Colonic mucosa (tissue), 4 donors: ENCODE measurements at places on chromosomes 2 and 18.

DNA sequence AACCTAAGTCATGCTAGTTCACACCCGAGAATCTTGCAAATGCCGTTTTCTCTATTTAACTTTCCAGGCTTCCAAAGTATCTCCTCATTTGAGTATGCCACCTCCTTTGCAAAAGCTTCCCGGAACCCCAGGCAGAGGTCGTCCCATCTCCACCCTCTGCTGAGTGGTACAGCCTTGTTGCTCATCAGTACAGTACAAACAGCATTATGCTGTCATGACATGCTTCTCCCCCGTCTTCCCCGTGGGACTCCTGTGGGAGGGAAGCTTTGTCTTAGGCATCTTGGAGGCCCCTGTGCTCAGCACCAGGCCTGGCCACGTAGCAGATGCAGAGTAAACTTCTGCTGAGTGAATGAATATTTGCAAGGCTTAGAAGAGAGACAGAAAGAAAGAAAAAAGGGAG lies 102.7 kb downstream of the CDCA7 start:
- H3K27ac ChIP-seq = no peak overlapping the region
- no peaks in the 10 kb centered on the region for H3K27me3 ChIP-seq
- no peaks in the 10 kb centered on the region for H3K4me1 ChIP-seq
- no peaks in the 10 kb centered on the region for H3K36me3 ChIP-seq

DNA sequence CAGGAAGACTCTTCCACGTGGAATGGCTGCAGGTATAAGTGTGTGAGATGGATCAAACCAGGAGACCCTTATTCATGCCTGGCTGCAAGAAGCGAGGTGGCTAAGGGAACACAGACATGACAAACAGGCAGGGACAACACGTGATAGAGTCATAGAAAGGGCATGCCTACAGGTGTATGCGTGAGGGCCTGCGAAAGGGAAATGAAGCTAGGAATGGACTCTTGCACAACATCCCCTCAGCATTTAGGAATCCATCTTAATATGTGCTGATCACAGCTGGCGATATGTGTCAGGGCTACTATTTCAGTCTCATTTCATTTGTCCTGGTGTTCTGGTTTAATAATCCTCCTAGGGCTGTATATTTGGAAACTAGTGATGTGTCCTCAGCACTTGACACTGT lies 291.2 kb downstream of the MYT1L start:
- no peak overlapping the region for H3K4me3 ChIP-seq
- H3K36me3 ChIP-seq = no peaks in the 10 kb centered on the region
- H3K27ac ChIP-seq = no peak overlapping the region
- DNase-seq = no peak
- no peaks in the 10 kb centered on the region for H3K4me1 ChIP-seq
- no peaks in the 10 kb centered on the region for H3K27me3 ChIP-seq

GRCh38 chr2:225100269-225100668 lies 58.0 kb upstream of the DOCK10 start:
- H3K4me3 ChIP-seq = no peak overlapping the region
- H3K4me1 ChIP-seq = no peaks in the 10 kb centered on the region
- no peak for DNase-seq
- no peaks in the 10 kb centered on the region for H3K36me3 ChIP-seq

GRCh38 chr2:40725950-40726349 lies 274.1 kb upstream of the SLC8A1 start:
- H3K27me3 ChIP-seq = no peaks in the 10 kb centered on the region
- no peaks in the 10 kb centered on the region for H3K4me1 ChIP-seq
- no peak for DNase-seq
- H3K4me3 ChIP-seq = no peak overlapping the region
- H3K27ac ChIP-seq = no peak overlapping the region

DNA sequence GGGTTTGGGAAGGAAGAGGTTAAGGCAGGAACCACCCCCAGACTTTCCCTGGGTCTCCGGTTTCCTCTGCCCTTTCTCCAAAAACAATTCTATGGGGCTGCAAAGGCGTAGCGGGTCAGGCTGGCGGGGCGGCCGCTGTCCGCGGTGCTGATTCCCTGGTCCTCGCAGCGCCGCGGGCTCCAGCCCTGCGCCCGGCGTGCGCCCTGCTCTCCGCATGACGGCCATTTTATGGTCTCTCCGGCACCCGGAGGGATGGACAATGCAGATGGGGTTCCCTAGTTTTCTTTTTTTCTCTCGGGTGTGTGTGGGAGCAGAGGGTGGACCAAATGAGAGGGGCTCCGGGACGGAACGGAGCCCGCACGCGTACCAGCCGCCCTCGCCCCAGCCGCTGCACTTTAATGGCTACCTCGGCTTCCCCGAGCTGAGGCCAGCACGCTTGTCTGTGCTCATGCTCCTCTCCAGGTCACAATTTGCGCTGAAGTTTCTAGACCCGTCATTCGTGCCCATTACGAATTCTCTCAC lies 1.6 kb downstream of the ST8SIA3 start:
- peaks cover 13% of the 10 kb centered on the region for H3K27me3 ChIP-seq
- H3K36me3 ChIP-seq = no peaks in the 10 kb centered on the region
- DNase-seq = peak; percentile 23
- H3K4me1 ChIP-seq = no peaks in the 10 kb centered on the region
- H3K27ac ChIP-seq = no peak overlapping the region

- H3K4me1 ChIP-seq = no peaks in the 10 kb centered on the region
- no peak overlapping the region for H3K4me3 ChIP-seq
- no peak overlapping the region for H3K27ac ChIP-seq
- H3K36me3 ChIP-seq = no peaks in the 10 kb centered on the region
- no peaks in the 10 kb centered on the region for H3K27me3 ChIP-seq
Observed at GRCh38 chr2:120964819-120965218, 229.2 kb downstream of the GLI2 start.

DNA sequence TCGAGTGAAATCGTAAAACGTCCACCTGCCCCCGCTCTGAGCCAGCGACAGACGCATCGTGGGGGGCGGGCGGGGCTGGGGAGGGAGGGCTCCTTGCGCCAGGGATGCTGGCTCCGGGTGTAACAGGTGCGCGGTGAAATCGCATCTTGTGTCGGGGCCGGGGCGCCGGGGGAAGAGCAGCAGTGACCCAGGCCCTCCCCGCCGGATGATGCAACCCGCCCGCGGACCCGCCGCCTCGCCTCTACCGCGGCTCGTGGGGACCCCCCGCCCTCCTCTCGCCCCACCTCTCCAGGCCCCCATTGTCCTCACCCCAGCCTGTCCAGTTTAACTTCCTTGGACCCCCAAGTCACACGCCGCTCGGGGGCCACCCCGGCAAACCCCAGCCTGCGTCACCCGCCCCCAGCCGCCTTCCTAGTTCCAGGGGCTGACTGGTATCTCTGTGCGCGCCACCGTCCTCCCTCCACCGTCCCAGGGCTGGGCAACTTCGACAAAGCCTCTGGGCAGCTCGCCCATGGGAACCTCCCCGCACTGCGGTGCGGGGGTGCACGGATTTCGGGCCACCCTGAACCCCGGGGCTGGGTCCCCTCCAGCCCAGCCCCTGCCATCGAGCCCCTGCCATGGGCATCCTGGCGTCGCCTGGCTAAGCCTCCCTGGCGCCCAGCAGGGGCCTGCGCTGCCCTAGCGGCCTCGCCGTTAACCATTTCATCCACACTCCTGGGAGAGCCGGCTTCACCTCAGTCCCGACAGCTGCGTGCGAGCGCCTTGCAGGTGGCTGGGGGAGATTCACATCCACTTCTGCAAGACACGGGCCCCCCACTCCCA lies 799 bp upstream of the KIF1A start:
- peaks cover 54% of the 10 kb centered on the region for H3K27me3 ChIP-seq
- H3K36me3 ChIP-seq = no peaks in the 10 kb centered on the region
- H3K27ac ChIP-seq = no peak overlapping the region
- no peak for DNase-seq
- H3K4me3 ChIP-seq = no peak overlapping the region
- H3K4me1 ChIP-seq = no peaks in the 10 kb centered on the region

GRCh38 chr2:133421516-133422324 lies 146.5 kb downstream of the NCKAP5 start:
- no peak overlapping the region for H3K4me3 ChIP-seq
- peak overlapping the region; percentile 39 for H3K27ac ChIP-seq
- DNase-seq = peak; percentile 66
- H3K36me3 ChIP-seq = no peaks in the 10 kb centered on the region
- H3K4me1 ChIP-seq = no peaks in the 10 kb centered on the region

- no peaks in the 10 kb centered on the region for H3K27me3 ChIP-seq
- H3K4me3 ChIP-seq = no peak overlapping the region
- no peak overlapping the region for H3K27ac ChIP-seq
- DNase-seq = no peak
- H3K4me1 ChIP-seq = no peaks in the 10 kb centered on the region
Observed at GRCh38 chr2:2102866-2103653, 228.0 kb downstream of the MYT1L start.

GRCh38 chr2:73212448-73213176 lies 1.4 kb upstream of the SMYD5 start:
- no peaks in the 10 kb centered on the region for H3K27me3 ChIP-seq

GRCh38 chr2:74571058-74571457 lies 16.5 kb downstream of the DOK1 start:
- no peaks in the 10 kb centered on the region for H3K27me3 ChIP-seq
- DNase-seq = no peak
- no peaks in the 10 kb centered on the region for H3K36me3 ChIP-seq
- H3K4me3 ChIP-seq = no peak overlapping the region
- no peaks in the 10 kb centered on the region for H3K4me1 ChIP-seq
- H3K27ac ChIP-seq = no peak overlapping the region

DNA sequence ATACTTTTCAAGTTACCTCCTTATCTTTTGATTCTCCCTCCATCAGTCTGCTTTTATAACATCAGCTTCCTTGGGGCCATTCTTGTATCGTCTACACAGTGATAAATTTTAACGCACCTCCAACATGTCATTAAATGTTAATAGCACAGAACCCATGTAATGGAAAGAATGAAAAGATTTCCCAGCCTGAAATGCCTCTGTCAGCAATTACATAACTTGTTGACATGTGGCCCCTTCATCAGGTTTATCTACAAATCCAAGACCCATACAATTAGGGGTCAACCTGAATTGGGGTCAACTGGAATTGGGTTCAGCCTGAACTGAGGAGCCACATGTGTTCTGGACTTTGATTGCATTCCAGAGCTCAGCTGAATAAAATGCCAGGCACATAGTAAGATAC lies 148.2 kb upstream of the KLF7 start:
- no peaks in the 10 kb centered on the region for H3K27me3 ChIP-seq
- no peaks in the 10 kb centered on the region for H3K4me1 ChIP-seq
- no peaks in the 10 kb centered on the region for H3K36me3 ChIP-seq
- H3K27ac ChIP-seq = no peak overlapping the region

DNA sequence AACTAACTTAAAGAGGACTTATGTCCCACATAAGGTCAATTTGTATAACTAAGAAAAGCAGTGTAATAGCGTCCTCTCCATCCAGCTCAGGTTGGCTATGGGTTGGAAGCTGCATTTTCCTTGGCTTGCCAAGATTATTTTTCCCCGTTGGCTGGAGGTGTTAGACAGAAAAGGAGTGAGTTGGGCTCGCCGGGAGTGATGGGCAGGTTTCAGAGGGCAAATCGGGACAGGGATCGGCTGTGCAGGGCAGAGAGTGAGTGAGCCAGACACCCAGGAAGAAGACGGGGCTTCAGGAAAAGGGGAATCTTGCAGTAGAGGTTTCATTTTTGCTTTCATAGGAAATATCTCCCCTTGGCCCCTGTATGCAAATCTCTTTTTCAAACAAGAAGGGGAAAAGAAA lies 41.5 kb upstream of the MAP3K20 start:
- DNase-seq = no peak
- no peaks in the 10 kb centered on the region for H3K4me1 ChIP-seq
- H3K27ac ChIP-seq = no peak overlapping the region
- H3K36me3 ChIP-seq = no peaks in the 10 kb centered on the region
- H3K4me3 ChIP-seq = no peak overlapping the region

DNA sequence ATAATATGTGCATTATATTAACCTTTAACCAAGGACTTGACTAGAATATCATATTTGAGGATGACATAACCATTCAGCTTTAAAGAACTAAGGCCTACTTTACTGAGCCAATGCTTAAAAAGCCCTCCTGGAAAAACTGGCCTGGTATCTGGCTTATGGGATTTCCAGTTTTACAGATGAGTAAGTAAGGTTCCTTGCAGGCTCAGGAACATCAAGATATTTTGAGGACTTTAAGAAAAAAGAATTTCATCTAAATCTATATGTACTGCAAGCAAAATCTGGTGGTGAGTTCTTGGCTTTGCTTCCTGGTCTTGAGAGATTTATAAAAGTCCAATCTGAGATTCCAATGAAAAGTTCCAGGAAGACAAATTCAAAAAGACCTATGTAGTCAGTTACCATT lies 417.0 kb upstream of the NRXN1 start:
- no peaks in the 10 kb centered on the region for H3K27me3 ChIP-seq
- H3K36me3 ChIP-seq = no peaks in the 10 kb centered on the region
- H3K4me3 ChIP-seq = no peak overlapping the region
- H3K4me1 ChIP-seq = no peaks in the 10 kb centered on the region
- no peak for DNase-seq
- no peak overlapping the region for H3K27ac ChIP-seq

DNA sequence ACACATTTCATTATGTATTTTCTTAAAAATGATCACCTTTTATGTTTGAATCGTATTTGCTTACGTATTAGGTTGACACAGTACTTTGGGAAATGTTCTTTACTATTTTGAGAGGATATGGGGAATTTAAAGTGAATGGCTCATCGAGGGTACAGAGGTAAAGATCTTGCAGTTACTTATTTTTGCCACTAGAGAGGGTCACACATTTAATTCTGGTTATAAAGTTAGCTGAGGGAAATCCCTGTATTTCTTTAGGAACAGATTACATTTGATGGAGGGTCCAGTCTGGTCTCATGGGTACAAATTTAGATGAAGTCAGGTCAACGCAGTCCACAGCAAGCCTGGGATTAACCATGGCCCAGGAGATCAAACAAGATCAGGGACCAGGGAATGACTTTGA lies 24.5 kb downstream of the DYNC2LI1 start:
- H3K4me1 ChIP-seq = no peaks in the 10 kb centered on the region
- H3K4me3 ChIP-seq = no peak overlapping the region

DNA sequence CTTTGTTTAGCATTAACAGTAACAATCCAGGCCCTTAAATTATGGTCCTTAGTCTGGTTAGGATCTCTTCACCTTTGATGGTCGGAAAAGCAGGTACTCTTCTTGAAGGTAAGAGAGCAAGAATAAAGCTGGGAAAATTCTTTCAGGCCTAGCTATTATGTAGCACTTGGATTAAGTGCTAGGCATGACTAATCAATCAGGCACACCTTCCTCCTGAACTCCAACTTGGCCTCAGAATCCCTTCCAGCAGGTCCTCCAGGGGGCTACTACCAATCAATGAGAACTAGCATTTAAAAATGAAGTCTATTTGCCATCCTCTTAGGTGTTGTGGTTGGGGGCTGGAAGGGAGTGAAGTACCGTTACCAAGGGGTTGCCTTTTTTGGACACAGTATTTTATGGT lies 3.7 kb downstream of the SMYD1 start:
- no peak overlapping the region for H3K27ac ChIP-seq
- no peak for DNase-seq
- no peak overlapping the region for H3K4me3 ChIP-seq
- no peaks in the 10 kb centered on the region for H3K27me3 ChIP-seq
- H3K4me1 ChIP-seq = no peaks in the 10 kb centered on the region

DNA sequence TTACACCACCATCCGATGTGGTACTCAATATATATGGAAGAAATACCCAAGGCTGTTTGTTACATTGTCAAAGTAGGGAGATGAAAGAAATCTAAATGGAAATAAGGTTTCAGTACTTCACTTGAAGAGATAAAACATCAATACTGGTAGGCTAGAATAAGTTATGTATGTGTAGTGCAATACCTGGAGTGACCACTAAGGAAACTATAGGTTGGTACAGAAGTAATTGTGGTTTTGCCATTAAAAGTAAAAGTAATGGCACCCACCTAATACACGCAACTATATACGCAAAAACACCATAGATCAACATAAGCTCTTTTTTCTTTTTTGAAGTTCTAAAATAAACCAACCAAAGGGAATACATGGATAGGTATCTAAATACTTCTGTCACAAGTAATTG lies 143.2 kb upstream of the KYNU start:
- no peak for DNase-seq
- H3K4me1 ChIP-seq = no peaks in the 10 kb centered on the region
- H3K27me3 ChIP-seq = no peaks in the 10 kb centered on the region
- H3K4me3 ChIP-seq = no peak overlapping the region
- H3K27ac ChIP-seq = no peak overlapping the region
